ENCODE measurements at places on chromosomes 16 and 17.

- no peak for DNase-seq
- peaks cover 10% of the 10 kb centered on the region for H3K27me3 ChIP-seq
- no peak overlapping the region for H3K4me3 ChIP-seq
- no peak overlapping the region for H3K27ac ChIP-seq
- H3K4me1 ChIP-seq = no peaks in the 10 kb centered on the region
These were observed 442.6 kb upstream of the HSBP1 start for GRCh38 chr16:83365166-83365565.

DNA sequence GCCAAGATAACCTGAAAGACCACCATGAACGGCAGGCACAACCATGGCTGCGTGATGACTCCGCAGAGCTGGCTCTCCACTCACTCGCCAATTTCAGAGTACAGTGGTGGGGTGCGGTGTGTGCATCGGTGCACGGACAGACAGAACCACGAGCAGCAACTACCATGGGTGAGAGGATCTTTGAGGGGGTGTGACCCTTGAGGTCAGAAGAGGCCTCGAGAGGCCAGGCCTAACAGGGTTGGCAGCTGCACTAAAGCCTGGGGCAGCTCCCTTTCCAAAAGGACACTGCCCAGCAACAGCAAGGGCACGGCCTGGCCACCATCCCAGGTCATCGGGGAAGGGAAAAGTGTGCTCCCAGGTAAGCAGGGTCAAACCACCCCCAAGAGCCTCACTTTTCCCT lies 1.9 kb upstream of the ECI1 start:
- peaks cover 43% of the 10 kb centered on the region for H3K36me3 ChIP-seq
- H3K4me3 ChIP-seq = no peak overlapping the region
- peak overlapping the region; percentile 78 for H3K27ac ChIP-seq

DNA sequence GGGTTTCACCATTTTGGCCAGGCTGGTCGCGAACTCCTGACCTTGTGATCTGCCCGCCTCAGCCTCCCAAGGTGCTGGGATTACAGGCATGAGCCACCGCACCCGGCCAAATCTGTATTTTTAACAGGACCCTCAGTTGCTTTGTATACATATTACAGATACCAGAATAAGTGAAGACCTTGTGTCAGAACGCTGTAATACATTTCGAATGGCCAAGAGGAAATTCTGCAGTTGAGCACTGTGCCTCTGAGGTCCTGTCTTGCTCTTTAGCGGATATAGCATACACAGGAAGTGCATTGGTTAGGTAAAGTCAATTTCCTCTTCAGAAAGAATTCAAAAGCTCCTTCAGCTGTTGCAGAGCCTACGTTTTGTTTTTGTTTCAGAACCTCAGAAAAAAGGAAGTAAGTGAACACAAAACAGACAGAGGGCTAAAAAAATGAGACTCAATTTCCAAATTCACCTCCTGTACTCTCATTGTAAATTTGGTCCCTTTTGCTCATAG lies 15.7 kb downstream of the CRLF3 start:
- H3K36me3 ChIP-seq = peaks cover 21% of the 10 kb centered on the region
- H3K4me1 ChIP-seq = peaks cover 14% of the 10 kb centered on the region
- no peak overlapping the region for H3K4me3 ChIP-seq
- DNase-seq = no peak
- H3K27ac ChIP-seq = peak overlapping the region; percentile 85

DNA sequence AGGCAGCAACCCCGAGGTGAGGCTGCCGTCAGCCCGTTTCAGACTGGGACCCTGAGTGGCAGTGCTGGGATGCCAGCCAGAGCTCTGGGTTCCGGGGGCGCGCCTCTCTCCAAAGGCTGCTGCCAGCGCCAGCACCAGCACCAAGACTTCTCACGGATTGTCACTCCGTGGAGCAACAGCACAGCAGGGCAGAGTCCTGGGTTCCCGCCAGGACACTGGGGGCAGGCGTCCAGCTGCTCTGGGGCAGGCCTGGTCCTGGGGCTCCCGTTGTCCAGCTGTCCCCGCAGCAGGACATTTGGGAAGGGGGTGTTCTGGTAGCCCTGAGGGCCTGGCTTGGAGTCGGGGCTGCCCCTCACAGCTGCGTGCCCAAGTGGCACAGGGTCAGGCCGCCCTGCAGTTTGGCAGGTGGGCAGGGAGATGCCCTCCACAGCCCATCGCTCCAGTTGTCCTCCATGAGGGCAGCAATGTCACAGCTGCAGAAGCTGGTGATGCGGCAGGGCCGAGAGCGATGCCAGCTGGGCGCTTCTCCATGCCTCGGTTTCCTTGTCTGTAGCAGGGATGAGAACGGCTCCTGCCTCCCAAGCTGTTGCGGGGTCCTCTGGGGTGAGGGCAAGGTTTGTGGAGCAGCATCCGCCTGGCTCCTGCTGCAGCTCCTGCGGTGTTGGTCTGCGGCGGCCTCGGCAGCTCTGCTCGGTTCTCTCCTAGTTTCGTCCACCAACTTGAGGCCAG lies 137.3 kb upstream of the CIBAR2 start:
- H3K27me3 ChIP-seq = peaks cover 5% of the 10 kb centered on the region
- H3K4me1 ChIP-seq = peaks cover 37% of the 10 kb centered on the region
- H3K36me3 ChIP-seq = no peaks in the 10 kb centered on the region

DNA sequence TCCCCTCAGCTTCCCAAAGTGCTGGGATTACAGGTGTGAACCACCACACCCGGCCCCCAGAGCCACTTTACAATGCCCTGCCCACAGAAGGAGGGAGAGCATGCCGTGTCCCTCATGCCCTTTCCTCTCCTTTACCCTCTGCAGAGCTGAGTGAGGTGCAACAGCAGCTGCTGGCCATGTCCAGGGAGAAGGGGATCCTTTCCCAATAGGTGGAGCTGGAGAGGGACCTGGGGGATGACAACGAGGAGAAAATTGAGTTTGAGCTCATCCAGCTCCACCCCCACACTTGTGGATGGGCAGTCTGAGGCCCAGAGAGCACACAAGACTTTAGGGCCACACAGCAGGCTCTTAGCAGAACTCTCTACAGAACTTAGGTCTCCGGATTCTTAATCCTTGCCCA lies 7.9 kb upstream of the GSDMA start:
- no peaks in the 10 kb centered on the region for H3K36me3 ChIP-seq
- H3K27me3 ChIP-seq = peaks cover 23% of the 10 kb centered on the region
- peaks cover 41% of the 10 kb centered on the region for H3K4me1 ChIP-seq
- H3K4me3 ChIP-seq = no peak overlapping the region
